Aortic smooth muscle cell (primary cell): ENCODE measurements at places on chromosomes 11 and 22. TPM values are rescaled to one million over a fixed set of nuclear protein-coding genes. Genes with fewer than 3 reads are reported as not detected.

MS4A4E gene
- not detected in 2 replicates for total RNA-seq

LDHAL6A gene
- not detected in 2 replicates for total RNA-seq

CCDC73 gene
- not detected in 2 replicates for total RNA-seq

IGSF9B gene
- 0.68 and 3.8 TPM in 2 replicates for total RNA-seq

GVQW3 gene
- 2.1 and 2.4 TPM in 2 replicates for total RNA-seq

TCIRG1 gene
- 61.2 and 69.5 TPM in 2 replicates for total RNA-seq

DEFB131B gene
- total RNA-seq: not detected in 2 replicates

CARD16 gene
- total RNA-seq: 15.3 and 17.0 TPM in 2 replicates

MMP27 gene
- total RNA-seq: not detected in 2 replicates

TRPM5 gene
- total RNA-seq: not detected in 2 replicates

FERMT3 gene
- total RNA-seq: 50.9 and 96.3 TPM in 2 replicates

LINC01488 gene
- total RNA-seq: not detected in 2 replicates

OR6T1 gene
- total RNA-seq: not detected in 2 replicates

ASCL2 gene
- total RNA-seq: not detected in 2 replicates

SCN2B gene
- total RNA-seq: not detected in 2 replicates

XKR3 gene
- 0.06 TPM in 1 of 2 replicates, not detected in the other for total RNA-seq

MMP8 gene
- total RNA-seq: not detected in 2 replicates

SBF1 gene
- 49.7 and 60.6 TPM in 2 replicates for total RNA-seq

RIBC2 gene
- 1.2 and 1.5 TPM in 2 replicates for total RNA-seq

GAB4 gene
- total RNA-seq: not detected in 2 replicates

MIF gene
- total RNA-seq: 161 and 200 TPM in 2 replicates

MYO18B gene
- total RNA-seq: 1.2 and 11.1 TPM in 2 replicates

CDC42EP2 gene
- 7.3 and 12.8 TPM in 2 replicates for total RNA-seq

SHANK2 gene
- 1.6 and 2.6 TPM in 2 replicates for total RNA-seq

TMPRSS5 gene
- total RNA-seq: under 0.01 and 0.31 TPM in 2 replicates
